ENCODE measurements at places on chromosomes 12 and 14.

GRCh38 chr12:48068457-48068856 lies 37.4 kb downstream of the SENP1 start:
- no peak for DNase-seq

- peak; percentile 46 for DNase-seq
Observed at GRCh38 chr14:68668531-68668930, 124.3 kb downstream of the ZFP36L1 start.

DNA sequence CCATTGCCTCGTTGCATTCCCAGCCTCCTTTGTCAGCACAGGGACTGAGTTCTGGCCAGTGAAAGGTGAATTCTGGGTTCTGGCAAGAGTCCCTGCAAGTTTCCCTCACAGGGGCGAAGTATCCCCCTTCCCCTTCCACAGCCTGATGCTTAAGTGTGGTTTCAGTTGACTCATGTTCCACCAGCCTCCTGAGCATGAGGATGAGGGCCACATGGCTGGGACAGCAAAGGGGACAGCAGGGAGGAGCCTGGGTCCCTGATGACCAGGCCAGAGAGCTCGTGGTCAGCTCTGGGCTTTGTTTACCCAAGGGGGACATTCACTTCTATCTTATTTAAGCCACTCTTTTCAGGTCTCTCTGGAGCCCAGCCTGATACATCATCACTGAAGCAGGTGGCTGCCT lies 36.5 kb downstream of the CACNA2D4 start:
- DNase-seq = no peak

- peak; percentile 19 for DNase-seq
Observed at GRCh38 chr12:117363953-117364486, 2.6 kb upstream of the NOS1 start.

DNA sequence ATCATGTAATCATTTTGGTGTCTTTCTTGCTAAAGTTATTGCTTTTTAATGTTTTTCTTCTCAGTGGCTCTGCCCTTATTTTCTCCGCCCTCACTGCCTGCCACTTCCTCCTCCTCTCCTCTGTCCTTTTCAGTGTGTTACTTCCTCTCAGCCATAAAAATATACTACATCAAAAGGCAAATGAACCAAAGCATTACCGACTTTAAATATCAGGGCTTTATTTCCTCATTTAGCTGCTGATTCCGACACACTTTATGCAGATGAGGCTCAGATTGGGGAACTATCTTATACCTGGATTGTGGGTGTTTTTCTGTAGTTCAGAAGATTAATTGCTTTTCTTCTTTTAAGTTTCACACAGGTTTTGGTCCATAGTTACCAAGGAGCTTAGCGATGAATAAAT lies 118.1 kb downstream of the CMAS start:
- no peak for DNase-seq

Measured in cardiac septum (tissue), 1 donor.